ENCODE measurements at places on chromosomes 3 and 15.

DNA sequence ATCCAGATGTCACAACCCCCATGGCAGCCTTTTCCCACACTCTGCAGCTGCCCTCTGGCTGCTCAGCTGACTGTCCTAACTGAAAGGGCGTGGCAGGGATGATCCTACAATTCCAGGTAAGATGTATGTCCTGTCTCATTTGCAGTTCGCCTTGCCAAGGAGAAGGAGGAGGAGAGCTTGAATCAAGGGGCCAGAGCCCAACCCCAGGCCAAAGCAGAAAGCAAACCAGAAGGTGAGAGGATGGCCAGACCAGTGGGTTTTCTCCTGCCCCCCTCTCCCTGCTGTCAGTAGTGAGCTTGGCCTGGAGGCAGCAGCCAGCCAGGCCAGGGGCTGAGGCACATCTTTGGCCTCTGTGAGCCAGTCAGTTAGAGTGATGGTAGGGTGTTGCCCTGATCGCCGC is 22.5 kb downstream of the SLC24A1 start:
- DNase-seq = no peak

DNA sequence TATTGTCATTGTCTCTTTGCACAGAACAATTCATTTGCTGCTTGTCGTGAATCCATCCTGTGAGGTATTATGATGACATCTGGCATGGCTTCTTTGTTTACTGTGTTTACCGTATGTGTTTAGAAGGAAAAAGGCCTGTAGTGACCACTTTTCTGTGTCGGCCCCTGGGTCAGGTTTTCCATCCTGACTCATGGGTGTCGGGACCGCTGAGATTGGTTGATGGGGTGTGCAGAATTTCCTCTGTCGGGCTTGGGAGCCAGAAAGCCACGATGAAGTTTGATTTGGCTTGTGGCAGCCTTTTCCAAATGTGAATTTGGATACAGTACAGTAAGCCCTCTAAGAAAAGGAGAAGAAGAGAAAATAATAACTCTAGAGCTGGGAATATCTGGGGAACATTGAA is 113.5 kb downstream of the FNDC3B start:
- DNase-seq = no peak

DNA sequence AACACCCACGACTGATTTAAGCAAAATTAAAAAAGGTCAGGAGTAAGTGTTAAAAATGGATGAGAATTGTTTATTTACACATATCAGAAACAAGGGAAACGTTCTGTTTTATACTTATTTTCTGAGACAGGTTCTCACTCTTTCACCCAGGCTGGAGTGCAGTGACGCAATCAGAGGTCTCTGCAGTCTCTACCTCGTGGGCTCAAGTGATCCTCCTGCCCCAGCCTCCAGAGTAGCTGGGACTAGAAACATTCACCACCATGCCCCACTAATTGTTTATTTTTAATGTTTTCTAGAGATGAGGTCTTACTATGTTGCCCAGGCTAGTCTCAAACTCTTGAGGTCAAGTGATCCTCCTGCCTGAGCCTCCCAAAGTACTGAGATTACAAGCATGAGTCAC is 1080.3 kb downstream of the ROBO1 start:
- no peak for DNase-seq

- no peak for DNase-seq
Measured at GRCh38 chr3:172294223-172294806, 153.9 kb downstream of the GHSR start.

DNA sequence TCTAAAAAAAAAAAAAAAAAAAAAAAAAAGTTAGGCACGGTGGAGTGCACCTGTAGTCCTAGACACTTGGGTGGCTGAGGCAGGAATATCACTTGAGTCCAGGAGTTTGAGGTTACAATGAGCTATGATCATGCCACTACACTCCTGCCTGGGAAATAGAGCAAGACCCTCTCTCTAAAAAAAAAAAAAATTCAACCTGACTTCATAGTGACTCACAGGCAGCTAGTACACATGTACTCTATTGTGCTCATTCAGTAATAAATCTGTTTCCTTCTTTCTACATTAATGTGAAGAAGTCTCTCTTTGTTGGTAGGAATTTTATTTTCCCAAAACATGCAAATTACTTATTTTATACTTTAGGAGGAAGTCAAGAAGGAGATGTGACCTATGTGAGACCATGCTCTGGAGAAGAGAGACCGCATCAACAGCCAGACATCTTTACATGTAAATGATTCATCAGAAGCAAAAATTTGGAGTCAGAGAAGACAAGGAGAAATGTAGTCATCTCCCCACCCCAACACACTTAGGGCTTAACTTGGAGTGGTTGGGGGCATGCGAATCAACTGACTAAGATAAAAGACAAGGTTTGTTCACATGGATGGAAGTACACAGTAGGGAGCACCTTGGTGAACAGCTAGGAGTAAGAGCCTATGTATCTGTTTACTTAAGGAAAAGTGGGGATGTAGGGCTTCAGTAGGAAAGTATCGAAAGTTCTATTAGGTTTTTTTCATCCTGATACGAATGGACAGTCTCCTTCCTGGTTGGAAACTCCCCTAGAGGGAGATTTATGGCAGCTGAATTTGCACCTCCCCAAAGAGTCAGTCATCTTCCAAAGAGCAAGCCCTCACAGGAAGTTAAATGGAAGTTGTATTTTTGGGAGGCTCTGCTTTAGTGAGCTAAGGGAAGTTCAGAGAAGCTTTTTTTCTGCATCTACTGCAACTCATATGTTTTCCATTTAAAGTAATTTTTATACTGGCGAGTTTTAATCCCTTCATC is 23.0 kb upstream of the NMD3 start:
- no peak for DNase-seq

- no peak for DNase-seq
Measured at GRCh38 chr15:66830358-66830757, 128.3 kb downstream of the SMAD6 start.

DNA sequence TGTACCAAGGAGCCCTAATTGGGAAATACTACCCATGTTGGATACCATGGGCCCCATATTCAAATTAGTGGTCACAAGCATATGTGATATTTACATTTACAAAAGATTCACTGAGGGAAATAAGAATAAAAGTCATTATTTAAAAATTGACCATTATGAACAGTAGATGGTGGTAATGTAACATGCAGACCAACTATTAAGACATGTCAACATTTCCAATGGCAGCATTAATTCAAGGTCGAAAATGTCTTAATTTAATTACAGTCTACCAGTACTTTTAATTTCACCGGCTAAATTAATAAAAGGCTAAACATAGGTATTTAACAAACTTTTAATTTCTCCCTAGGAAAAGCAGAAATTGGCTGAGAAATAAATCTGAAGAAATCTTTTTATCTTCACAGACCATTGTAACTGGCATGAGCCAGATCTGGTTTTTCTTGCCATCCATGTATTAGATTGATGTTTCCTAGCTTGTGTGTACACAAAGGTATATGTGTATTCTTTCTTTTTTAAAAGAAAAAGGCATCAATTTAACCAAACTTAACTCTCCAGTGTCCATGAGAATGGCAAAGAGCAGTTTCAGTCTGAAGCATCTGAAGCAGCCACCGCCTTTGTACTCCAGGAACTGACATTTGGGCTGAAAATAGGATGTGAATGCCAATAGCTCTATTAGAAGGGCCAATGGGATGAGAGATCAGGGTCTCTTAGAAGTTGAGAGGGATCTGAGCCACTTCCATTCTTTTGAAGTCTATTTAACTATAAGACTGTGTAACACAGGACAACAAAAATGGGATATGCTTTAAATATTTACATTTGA is 26.6 kb downstream of the NEK11 start:
- DNase-seq = no peak

- no peak for DNase-seq
Measured at GRCh38 chr3:188518835-188519452, 365.0 kb downstream of the LPP start.

Measured in stimulated activated CD8-positive, alpha-beta memory T cell treated with anti-CD3 and anti-CD28 coated beads, Interleukin-2, amount 100 ng/mL, for 1 hour (primary cell).